ENCODE measurements at places on chromosomes 6 and 20.

- no peak for DNase-seq
Measured at GRCh38 chr20:1877609-1878200, 17.5 kb upstream of the SIRPA start.

GRCh38 chr6:101102702-101103101 lies 221.6 kb upstream of the ASCC3 start:
- no peak for DNase-seq

DNA sequence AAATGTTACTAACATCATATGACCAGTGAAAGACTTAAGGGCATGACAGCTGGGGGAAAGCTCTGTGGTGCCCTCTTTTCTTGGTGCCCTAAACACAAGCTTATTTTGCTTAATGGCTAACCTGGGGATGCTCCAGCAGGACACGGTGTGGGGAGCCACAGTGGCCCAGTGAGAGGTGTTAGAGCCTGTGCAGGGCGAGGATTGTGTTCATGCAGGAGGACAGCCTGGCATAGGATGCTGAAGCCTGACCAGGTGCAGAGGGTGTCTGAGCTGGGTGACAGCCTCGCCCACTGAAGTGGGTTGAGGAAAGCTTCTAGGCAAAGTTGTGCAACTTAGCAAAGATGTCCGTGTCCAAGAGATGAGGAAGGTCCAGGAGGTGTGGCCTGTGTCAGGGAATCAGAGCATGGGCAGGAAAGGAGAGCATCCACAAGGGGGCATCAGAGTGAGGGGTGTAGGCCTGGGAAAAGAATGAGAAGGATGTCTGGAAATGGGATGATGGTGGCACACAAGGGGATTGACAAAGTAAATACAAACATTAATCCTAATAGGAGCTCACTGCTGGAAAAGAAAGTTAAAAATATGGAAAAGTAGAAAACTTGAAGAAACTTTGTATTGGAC lies 33.9 kb downstream of the SLC17A4 start:
- peak; percentile 56 for DNase-seq

- DNase-seq = no peak
Measured at GRCh38 chr6:14269436-14269835, 151.9 kb downstream of the CD83 start.

Measured in CD4-positive, alpha-beta T cell treated with Interleukin-10 for 1 hour (primary cell).